8988T (cell line): ENCODE measurements at places on chromosomes 6 and 20.

- no peak for DNase-seq
These were observed 254.0 kb downstream of the CDC5L start for GRCh38 chr6:44641344-44642031.

DNA sequence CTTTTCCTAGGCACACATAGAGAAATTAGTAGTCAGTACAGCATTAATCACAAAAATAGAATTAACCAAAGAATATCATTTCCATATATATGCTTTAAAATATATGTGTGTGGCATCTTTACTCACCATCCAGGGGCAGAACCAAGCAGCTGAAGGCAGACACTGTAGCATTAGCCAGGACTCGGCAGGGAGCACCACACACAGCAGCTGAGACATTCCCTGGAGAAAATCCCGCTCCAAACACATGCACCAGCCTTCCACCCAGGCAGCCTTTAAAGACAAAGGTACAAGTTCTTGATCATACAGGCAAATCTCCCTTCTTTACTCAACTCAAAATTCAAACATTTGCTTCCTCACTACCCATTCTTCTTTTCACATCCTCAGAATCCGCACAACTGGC lies 64.7 kb downstream of the PKHD1 start:
- DNase-seq: no peak

GRCh38 chr20:25508083-25508770 lies 77.1 kb downstream of the NINL start:
- DNase-seq: no peak

DNA sequence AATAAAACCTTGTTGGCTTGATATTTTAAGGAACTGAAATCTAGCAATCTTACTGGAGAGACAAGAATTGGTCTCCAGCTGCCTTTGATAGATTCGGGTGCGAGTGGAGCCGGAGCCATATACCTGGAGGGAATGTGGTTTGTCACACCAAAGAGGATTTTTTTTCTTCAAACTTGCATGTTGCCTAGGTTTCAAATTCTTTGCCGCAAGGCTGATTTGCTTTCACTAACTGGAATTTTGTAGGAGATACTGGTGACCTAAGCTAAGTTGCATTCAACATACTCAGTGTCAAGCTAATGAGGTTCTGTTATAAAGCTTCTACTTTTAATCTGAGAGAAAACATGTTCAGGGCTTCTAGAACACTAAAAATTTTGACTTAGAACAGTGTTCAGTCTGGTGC lies 39.7 kb upstream of the ASIP start:
- no peak for DNase-seq
